Hepatocyte (in vitro differentiated cells): ENCODE measurements at places on chromosomes 1 and 21. TPM values are rescaled to one million over a fixed set of nuclear protein-coding genes. Genes with fewer than 3 reads are reported as not detected.
A peak's percentile ranks its signal among the peaks of the same experiment; 100 is the strongest.

GRCh38 chr1:150187560-150187931 lies 37.8 kb downstream of the PLEKHO1 start:
- DNase-seq: no peak
- no peak overlapping the region for H3K4me3 ChIP-seq
- H3K36me3 ChIP-seq: no peaks in the 10 kb centered on the region
- H3K27ac ChIP-seq: no peak overlapping the region
- no peaks in the 10 kb centered on the region for H3K27me3 ChIP-seq

DNA sequence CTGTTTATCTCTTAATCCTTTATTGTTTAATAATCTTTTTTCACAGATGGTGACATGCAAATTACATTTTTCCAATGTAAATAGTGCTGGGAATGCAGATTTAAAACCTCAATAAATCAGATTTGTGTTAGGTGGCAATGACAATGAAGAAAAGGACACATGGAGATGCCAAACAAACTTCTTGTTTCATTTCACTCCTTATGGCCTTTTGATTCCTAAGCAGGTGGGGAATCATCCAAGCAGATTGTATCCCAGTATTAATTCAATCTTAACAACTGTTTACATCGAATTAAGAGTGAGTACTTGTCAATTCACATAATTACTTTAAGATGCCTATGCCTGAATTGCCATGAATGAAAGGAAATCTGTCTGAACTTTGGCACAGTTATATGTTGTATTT lies 98.9 kb upstream of the RGS18 start:
- no peaks in the 10 kb centered on the region for H3K4me1 ChIP-seq
- H3K4me3 ChIP-seq: no peak overlapping the region
- DNase-seq: no peak
- no peaks in the 10 kb centered on the region for H3K27me3 ChIP-seq
- H3K27ac ChIP-seq: no peak overlapping the region

GRCh38 chr1:242743983-242744780 lies 219.7 kb upstream of the PLD5 start:
- no peaks in the 10 kb centered on the region for H3K36me3 ChIP-seq
- H3K27ac ChIP-seq: no peak overlapping the region
- H3K4me1 ChIP-seq: no peaks in the 10 kb centered on the region
- no peaks in the 10 kb centered on the region for H3K27me3 ChIP-seq
- no peak for DNase-seq

OXCT2 gene
- total RNA-seq: 0.60 and 1.8 TPM in 2 replicates

PTGER3 gene
- 1.4 and 1.8 TPM in 2 replicates for total RNA-seq

- H3K27ac ChIP-seq: peak overlapping the region; percentile 77
- no peak for DNase-seq
- peaks cover 25% of the 10 kb centered on the region for H3K4me1 ChIP-seq
- no peaks in the 10 kb centered on the region for H3K27me3 ChIP-seq
- no peak overlapping the region for H3K4me3 ChIP-seq
Observed at GRCh38 chr21:46078978-46079351, 18.9 kb upstream of the COL6A2 start.

GPR157 gene
- 15.3 and 18.6 TPM in 2 replicates for total RNA-seq

GRCh38 chr1:154453161-154453560 lies 48.0 kb downstream of the IL6R start:
- H3K4me1 ChIP-seq: no peaks in the 10 kb centered on the region
- H3K27me3 ChIP-seq: no peaks in the 10 kb centered on the region
- DNase-seq: no peak

GRCh38 chr1:30914587-30914922 lies 6.0 kb upstream of the SDC3 start:
- no peak overlapping the region for H3K4me3 ChIP-seq
- DNase-seq: no peak
- H3K4me1 ChIP-seq: peaks cover 9% of the 10 kb centered on the region
- H3K36me3 ChIP-seq: no peaks in the 10 kb centered on the region
- no peak overlapping the region for H3K27ac ChIP-seq
- H3K27me3 ChIP-seq: no peaks in the 10 kb centered on the region

DNA sequence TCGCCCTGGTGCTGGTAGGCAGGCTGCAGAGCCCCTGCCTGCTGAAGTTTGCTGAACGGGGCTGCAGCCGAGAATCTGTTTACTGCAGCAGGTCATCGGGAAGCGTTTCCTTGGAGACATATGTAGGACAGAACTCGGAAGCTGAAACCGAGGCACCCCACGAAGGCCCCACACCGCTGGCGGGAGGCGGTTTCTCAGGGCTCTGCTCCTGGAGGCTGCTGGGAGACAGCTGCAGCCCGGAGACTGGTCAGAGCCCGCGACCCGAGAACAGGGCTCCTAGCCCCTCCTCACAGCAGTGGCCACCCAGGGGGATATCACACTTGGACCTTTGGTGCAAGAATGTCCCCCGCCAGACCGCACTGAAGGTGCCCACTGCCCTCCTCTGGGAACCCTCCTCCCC lies 12.7 kb upstream of the PLCH2 start:
- no peaks in the 10 kb centered on the region for H3K4me1 ChIP-seq
- H3K27me3 ChIP-seq: peaks cover 3% of the 10 kb centered on the region
- peak; percentile 57 for DNase-seq
- no peak overlapping the region for H3K4me3 ChIP-seq
- no peak overlapping the region for H3K27ac ChIP-seq
- H3K36me3 ChIP-seq: no peaks in the 10 kb centered on the region

DNA sequence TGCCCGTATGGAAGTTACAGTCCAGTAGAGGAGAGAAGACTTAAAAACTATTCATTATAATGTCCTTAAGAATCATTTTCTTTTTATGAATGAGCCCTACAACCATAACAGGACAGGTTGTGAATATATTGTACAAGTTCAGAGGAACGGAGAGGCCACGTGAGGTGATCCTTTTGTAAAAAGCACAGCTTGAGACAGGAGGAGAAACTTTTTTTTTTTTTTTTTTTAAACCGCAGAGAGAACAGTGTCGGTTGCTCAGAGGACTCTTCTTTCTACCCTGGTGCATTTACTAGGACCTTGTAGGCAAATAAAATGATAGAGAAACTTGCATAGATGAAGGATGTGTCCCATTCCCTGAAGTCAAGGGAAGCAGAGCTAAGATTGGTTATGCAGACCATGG lies 32.1 kb downstream of the DYRK1A start:
- no peak for DNase-seq
- no peaks in the 10 kb centered on the region for H3K4me1 ChIP-seq
- no peaks in the 10 kb centered on the region for H3K36me3 ChIP-seq
- no peak overlapping the region for H3K4me3 ChIP-seq
- no peak overlapping the region for H3K27ac ChIP-seq
- H3K27me3 ChIP-seq: no peaks in the 10 kb centered on the region

GRCh38 chr21:32359719-32360260 lies 33.0 kb downstream of the URB1 start:
- no peaks in the 10 kb centered on the region for H3K4me1 ChIP-seq
- H3K27ac ChIP-seq: no peak overlapping the region
- H3K27me3 ChIP-seq: no peaks in the 10 kb centered on the region

- H3K27ac ChIP-seq: peak overlapping the region; percentile 87
- no peaks in the 10 kb centered on the region for H3K27me3 ChIP-seq
- peak; percentile 93 for DNase-seq
- H3K4me3 ChIP-seq: no peak overlapping the region
Observed at GRCh38 chr1:201714542-201715329, 114.2 kb upstream of the IPO9 start.

BRDT gene
- total RNA-seq: not detected in 2 replicates
